BE2C (cell line): ENCODE measurements at places on chromosomes 5 and 9.

GRCh38 chr5:178688551-178688950 is 41.9 kb downstream of the ZNF354A start:
- no peak for DNase-seq

- no peak for DNase-seq
These were observed 45.2 kb downstream of the YIPF5 start for GRCh38 chr5:144125163-144125726.

DNA sequence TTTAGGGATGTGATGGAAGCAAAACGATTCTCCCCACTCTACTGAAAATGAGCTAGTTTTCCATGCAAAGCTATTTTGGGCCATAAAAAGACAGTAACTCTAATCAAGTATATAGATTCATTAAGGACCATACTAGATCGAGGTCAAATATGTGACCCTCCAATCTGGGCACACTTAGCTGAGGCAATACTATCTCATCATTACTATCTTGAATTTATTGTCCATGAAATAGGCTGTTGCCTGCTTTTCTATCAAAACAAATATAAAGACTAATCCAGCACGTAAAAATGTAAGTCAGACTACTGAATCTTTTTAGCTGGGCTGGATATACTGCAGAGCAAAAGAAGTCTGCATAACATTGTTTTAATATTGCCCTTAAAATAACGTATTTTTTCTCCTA is 943.1 kb downstream of the NR2F1-AS1 start:
- DNase-seq = no peak

DNA sequence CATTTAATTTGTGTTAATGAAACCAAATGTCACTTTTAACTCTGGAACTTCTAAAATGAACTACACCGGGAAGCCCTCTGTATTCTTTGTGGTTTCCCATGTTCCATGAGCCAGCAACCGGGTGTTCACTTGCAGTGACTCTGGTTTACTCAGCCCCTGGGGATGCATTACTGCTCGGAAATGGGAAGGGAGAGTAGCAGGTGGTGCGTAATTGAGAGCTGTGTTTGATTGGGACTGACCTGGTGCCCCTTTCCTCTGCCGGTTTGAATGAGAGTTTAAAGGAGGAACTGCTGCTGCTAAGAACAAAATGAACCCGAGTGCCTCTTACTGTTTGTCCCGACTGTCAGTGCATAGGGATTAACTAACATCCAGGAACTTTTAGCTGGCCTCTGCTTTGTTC is 100.1 kb upstream of the DHFR start:
- DNase-seq = peak; percentile 63

DNA sequence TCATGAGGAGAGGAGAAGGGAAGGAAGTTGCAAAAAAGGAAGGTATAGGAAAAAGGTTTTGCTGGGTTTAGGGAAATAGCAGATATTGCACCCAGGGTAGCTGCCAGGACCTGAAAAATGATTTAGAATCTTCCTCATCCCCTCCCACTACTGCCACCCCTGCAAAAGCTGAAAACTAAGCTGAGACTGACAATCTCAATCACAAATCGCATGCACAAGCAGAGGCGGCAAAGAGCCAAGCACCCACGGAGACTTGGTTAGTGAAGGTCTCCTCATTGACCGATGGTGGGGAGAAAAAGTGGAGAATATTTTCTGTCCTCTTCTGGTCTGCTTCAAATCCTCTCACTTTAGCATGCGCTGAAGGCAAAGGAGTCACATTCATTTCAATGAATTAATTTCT is 39.1 kb upstream of the PAM start:
- no peak for DNase-seq

- peak; percentile 8 for DNase-seq
These were observed 67.3 kb downstream of the POU5F2 start for GRCh38 chr5:93674138-93674537.

GRCh38 chr9:4866239-4866969 is 73.7 kb downstream of the RCL1 start:
- DNase-seq = no peak

GRCh38 chr9:6382681-6383080 is 30.3 kb upstream of the UHRF2 start:
- DNase-seq = no peak

GRCh38 chr5:117604845-117605244 is 1030.2 kb upstream of the SEMA6A start:
- DNase-seq = no peak

- DNase-seq = no peak
These were observed 136.1 kb upstream of the DMAC1 start for GRCh38 chr9:7935681-7936080.

DNA sequence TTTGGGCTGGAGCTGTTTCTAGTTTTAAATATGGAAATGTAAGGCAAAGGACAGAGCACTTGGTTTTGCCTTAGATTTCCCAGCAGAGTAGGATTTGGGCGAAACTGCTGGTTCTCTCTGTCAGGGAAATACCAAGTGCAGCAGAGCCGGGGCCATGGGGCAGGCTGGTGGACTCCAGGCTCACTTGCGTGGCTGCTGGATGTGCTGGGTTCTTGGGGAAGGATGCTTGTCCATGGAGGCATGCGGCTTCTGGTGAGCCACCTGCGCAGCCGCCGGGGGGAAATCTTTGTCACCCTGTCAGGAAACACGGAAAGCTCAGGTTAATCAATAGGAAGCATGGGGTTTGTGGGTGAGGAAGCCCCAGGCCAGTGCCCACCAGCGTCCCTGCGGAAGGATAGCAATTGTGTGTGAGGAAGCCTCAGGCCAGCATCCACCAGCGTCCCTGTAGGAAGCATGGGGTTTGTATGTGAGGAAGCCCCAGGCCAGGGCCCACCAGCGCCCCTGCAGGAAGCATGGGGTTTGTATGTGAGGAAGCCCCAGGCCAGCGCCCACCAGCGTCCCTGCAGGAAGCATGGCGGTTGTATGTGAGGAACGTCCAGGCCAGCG is 80.1 kb downstream of the DAP start:
- DNase-seq = no peak

- no peak for DNase-seq
These were observed 2.6 kb downstream of the NFIB start for GRCh38 chr9:14311171-14311949.

- peak; percentile 11 for DNase-seq
These were observed 579.8 kb upstream of the ST8SIA4 start for GRCh38 chr5:101482931-101483330.

GRCh38 chr9:134521817-134522501 is 119.6 kb upstream of the COL5A1 start:
- no peak for DNase-seq

GRCh38 chr9:70551396-70551795 is 136.9 kb upstream of the KLF9 start:
- no peak for DNase-seq

GRCh38 chr5:161002571-161003074 is 150.6 kb upstream of the ATP10B start:
- no peak for DNase-seq

DNA sequence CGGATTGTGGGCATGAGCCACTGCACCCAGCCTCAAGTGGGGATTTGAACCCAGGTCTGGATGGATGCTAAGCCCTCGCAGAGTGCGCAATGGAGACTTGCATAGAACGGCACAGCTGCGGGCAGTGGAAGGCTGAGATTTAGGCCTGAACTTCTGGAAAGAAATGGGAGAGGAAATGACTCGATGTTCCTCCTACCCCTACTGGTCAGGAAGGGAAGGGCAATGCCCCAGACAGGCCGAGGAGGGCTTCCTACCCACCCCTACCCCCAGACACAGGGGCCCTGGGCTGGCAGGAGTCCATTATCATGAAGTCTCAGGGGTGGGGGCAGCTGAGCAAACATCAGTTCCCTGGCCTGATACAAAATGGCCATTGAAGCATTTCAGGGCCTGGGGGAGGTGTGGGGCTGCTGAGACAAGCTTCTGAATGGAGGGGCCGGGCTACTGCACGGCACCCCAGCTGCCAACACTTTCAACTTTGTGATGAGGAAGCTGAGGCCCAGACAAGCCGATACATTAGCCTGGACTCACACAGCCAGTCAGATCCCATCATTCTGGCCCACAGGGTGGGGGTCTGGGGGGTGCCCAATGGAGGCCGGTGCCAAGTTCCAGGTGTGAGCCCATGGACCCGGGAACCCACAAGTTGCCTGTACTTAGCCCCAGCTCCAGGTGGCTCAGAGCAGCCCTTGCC is 13.5 kb upstream of the WDR38 start:
- peak; percentile 40 for DNase-seq

DNA sequence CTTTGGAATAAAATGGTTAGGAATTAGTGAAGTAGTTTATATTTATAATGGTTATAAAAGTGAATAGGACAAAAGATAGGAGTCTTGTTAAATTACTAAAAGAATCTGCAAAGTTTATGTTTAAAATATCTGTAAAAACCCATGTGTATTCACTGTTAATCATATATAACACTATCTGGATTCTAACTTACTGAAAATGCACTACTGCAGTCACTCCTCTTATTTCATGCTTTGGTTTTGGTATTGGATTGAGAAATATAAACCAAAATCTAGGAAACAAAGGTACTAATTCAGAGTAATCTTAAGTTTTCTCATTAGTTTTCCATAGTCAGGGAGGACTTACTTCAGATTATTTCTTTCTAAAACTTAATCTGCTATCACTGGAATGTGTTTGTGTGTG is 49.5 kb downstream of the ST8SIA4 start:
- no peak for DNase-seq

DNA sequence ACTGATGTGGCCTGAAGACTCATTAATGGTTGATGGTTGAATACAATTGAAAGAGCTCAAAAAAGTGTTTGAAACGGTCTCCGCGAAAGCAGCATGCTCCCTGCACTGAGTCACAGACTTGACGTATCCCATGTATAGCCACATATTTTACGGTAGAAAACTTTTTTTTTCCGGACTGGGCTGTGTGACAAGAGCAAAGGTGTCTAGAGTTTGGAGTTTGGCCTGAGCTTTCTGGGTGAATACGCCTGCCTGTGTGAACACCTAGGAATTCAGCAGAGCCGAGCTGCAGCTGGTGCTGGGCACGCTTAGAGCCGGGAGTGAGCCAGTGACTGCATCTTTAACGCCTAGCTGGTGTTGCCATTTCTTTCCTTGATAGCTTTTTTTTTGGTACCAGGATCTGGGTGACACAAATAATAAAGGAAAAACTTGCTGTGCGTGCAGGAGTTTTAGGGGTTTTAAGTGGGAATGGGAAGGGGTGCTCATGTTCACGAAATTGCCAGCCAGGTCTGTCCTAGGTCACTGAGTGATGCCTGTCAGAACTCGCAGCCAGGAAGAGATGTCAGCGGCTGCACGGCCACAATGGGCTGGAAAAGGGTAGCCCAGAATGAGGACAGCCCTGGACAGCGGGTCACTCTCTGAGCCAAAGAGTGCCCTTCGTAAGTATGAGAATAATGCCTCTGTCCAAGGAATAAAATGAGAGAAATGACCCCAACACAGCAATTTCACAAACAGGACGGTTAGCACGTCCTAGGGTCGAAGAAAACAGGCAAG is 51.7 kb downstream of the PSMB7 start:
- DNase-seq = no peak
